ENCODE measurements at places on chromosomes 5 and 9.

GRCh38 chr9:89563571-89564345 lies 41.1 kb upstream of the GADD45G start:
- no peak for DNase-seq

- DNase-seq: no peak
Measured at GRCh38 chr9:77877976-77878375, 153.6 kb downstream of the GNAQ start.

- DNase-seq: no peak
Measured at GRCh38 chr5:150302301-150303069, at the start of gene ARSI. ARSI (minus strand) TSS chr5:150302905; CDS start chr5:150302373, 532 bp downstream.

DNA sequence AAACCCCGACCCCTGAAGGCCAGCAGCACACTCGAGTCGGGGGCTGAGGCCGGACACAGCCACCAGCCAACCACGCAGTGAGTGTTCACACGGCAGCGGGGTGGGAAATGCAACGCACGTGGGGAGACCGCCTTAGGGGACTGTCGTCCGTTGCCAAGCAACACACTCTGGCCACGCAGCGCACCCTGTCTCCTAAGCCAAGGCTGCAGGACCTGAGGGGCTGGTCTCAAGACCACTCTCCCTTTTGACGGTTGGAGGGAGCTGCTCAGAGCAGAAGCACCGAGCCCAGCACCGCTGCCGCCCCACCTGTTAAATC lies 7.5 kb downstream of the BRD9 start:
- no peak for DNase-seq

DNA sequence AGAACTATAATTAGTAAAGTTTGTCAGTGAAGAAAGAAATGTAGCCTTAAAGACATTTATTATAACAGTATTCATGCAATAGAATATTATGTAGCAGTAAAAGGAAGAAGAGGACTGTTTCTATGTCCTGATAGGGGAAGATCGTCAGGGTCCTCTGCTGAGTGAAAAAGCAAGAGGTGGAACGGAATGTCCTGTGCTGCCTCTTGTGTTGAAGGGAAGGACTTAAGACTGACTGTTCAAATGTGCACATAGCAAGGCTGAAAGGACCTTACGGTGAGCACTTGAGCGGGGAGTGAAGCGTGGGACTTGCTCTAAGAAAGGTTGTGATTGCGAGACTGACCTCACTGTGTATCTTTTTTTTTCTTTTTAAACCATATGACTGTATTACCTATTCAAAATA lies 63.2 kb downstream of the SNX24 start:
- DNase-seq: no peak

GRCh38 chr5:133777951-133778350 lies 165.6 kb upstream of the FSTL4 start:
- DNase-seq: no peak

DNA sequence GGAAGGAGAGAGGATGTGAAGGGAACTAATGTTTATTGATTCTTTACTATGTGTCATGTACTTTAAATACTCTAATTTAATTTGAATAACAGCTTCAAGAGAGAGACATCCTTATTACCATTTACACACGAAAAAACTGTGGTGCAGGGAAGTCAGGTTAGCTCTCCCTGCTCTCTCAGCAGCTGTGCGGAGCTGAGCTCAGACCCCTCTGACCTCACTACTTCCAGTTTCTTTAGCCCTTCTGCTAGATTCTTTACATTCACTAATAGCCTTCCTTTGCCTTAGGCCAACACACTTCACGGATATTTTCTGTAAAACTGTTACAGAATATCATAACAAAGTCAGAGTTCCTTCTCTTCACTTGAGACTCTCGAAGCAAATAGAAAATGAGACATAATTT lies 131.3 kb upstream of the ARRDC3 start:
- no peak for DNase-seq

DNA sequence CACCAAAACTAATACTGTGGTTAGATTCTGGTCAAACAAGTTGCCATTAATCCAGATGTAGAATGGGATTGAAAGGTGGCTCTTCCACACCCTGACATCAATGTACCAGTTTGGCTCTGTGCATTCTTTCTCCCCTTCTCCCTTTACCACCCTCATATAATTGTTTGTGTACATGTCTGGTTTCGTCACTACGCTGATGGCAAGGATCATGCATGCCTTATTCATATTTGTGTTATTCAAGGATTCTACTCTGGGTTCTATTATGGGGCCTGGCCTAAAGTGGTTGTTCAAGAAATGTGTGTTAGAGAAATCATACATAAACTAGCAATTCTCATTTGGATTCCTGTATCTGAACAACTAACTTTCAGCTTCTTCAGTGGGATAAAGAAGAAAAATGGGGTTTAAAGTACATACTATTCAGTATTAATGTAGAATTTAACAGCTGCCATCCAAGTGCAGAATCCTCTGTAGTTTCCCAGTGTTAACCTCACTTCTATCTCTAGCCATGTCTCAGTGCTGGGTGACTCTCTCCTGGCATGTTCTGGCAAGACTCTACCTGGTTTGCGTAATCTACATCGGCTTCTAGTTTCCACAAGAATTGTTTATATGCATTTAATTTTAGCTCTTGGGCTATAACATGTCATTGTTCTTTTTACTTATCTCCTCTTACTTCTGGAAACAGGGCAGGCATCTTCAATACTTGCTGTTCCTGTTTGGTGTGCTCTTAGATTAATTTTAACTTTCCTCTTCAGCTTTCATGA lies 27.9 kb upstream of the CDKN2B start:
- DNase-seq: no peak

- no peak for DNase-seq
Measured at GRCh38 chr5:72600391-72600981, 93.3 kb upstream of the ZNF366 start.

GRCh38 chr5:172944741-172945140 lies 14.5 kb upstream of the RPL26L1 start:
- DNase-seq: no peak

- no peak for DNase-seq
Measured at GRCh38 chr5:102596951-102597350, 98.2 kb upstream of the SLCO6A1 start.

GRCh38 chr5:126883564-126884245 lies 106.8 kb downstream of the LMNB1 start:
- no peak for DNase-seq

- no peak for DNase-seq
Measured at GRCh38 chr9:2655411-2655901, 33.9 kb downstream of the VLDLR start.

GRCh38 chr5:142726188-142726731 lies 40.4 kb upstream of the FGF1 start:
- DNase-seq: no peak

GRCh38 chr5:143564417-143564816 lies 160.9 kb upstream of the NR3C1 start:
- no peak for DNase-seq

GRCh38 chr9:15374310-15374709 lies 48.4 kb upstream of the SNAPC3 start:
- DNase-seq: no peak

GRCh38 chr9:92480986-92481633 lies 1.2 kb downstream of the ASPN start:
- DNase-seq: no peak

DNA sequence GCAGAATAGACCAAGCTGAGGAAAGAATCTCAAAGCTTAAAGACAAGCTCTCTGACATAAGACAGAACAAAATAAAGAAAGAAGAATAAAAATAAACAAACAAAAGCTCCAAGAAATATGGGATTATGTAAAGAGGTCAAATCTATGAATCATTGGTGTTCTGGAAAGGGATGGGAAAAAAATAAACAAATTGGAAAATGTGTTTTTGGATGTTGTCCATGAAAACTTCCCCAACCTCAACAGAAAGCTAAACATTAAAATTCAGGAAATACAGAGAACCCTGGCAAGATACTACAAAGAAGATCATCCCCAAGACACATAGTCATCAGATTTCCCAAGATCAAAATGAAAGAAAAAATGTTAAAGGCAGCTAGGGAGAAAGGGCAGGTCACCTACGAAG lies 662.0 kb upstream of the CDH18 start:
- no peak for DNase-seq

- DNase-seq: no peak
Measured at GRCh38 chr5:2687746-2688145, 63.7 kb downstream of the IRX2 start.

- no peak for DNase-seq
Measured at GRCh38 chr9:88418715-88419540, 30.7 kb downstream of the SPIN1 start.

GRCh38 chr5:53092242-53092641 lies 17.3 kb downstream of the MOCS2 start:
- DNase-seq: no peak

DNA sequence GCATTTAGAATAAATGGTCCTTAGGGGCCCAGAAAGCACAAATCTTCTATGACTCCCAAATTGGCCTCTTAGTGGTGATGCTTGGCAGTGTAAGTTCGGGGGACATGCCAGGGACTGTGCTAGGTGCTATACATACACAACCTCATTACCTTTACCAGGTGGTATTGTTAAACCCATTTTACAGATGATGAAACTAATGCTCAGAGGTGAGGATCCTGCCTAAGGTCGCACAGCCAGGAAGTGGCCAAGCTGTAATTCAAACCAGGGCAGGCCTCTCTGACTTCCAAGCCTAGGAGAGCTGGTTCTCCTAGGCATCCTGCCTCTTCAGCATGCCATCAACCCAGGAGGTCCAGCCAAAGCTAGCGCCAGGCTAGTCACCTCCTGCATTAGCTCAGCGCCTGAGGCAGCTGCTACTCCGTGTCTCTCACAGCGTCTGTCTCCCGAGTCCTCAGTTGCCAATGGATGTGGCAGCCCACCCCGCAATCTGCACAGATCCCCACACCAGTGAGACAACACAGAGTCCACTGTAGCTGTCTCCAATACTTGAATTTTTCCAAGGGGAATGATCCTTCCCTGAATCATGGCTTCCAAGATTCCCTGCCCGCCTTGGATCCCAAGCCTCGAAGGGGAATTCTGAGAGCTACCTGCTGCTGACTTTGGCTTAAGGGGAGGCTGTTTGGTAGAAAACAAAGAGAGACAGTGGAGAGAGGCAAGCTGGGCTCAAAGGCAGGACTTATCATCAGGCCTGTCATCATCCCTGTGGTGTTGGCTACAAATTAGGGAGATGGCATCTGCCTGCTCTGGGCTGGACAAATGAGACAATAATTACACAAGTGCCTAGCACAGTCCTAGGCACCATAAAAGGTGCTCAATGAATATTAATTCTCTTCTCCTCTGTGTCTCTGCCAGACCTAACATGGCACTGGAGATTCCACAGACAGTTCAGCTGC lies 52.6 kb downstream of the CRB2 start:
- DNase-seq: no peak

DNA sequence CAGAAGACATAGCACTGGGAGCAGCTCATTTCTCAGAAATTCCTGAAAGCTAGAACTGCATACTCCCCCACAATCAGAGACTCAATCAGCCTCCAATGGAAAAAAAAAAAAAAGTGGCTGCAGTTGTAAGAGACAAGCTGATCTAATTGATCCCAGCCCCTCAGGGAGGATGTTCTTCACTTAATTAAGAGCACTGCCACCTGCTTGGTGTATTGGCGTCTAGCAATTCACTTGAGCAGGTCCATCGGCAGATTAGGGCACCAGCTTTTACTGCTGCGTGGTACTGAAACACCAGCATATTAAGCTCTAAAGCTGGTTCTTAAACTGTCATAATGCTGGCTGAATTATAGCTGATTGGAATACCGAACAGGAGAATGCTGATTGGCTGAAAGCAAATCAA lies 1890.1 kb upstream of the WWC1 start:
- no peak for DNase-seq

DNA sequence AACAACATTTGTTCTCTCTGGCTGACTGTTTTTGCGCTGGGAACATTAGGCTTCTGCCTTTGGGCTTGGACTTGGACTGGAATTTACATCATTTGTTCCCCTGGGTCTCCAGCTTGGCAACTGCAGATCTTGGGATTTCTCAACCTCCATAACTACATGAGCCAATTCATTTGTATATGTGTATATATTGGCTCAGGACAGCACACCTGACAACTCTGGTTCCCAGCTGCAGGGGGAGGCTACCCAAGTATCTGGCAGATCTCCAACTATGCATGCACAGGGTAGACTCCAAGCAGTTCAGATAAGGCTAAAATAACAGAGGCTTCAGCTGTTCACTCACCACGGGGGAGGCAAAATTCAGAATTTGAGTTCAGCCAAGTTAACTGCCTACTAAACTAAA lies 31.6 kb upstream of the F2RL1 start:
- DNase-seq: no peak

- no peak for DNase-seq
Measured at GRCh38 chr9:128166169-128166568, 6.1 kb downstream of the BBLN start.

DNA sequence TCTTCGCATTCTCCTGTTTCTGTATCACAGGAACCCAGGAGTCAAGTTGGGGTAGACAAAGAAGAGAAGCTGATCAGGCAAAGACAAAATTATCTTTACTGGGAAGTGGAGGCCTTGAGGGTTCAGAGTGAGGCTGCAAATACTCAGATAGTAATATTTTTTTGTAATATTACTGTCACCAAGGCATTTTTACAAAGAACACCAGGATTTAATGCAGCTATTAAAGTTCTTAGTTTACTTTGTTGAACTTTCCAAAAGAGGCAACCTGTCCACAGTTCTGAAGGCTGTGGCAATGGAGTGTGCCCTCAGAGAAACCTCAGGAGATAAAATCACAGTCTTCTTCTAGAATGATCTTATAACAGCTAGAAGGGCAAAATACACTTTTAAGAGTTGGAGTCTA lies 74.9 kb downstream of the PGM5 start:
- no peak for DNase-seq

GRCh38 chr5:74233091-74233490 lies 407.4 kb downstream of the ENC1 start:
- DNase-seq: no peak

DNA sequence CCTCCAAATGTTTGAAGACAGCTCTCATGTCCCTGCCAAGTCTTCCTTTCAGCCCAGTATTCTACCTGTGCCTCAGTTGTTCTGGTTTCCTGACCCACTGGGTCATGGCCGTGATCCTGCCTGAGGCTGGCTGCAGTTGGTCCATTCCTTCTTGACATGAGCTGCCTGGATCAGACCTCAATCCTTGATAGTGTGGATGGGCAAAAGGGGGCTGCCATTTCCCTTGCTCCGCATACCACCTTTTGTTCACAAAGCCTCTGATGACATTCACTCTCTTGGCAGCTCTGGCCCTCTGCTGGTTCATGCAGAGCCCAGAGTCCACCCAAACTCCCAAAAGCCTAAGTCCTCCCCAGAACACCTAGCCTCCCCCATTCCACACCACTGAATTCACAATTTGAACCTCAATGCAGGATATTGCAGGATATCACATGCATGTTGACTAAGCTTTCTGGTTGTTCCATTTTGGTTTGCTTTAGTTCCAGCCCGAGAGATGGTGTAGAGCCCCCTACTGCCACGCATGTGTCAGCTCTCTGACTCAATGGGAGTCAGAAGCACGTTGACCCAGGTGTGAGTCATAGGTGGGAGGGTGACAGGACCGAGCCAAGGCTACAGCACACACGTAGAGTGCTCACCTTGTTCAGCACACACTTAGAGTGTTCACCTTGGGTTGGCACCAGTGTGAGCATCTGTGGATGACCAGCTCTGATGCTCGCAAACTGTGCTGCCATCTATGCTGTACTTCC lies 137.2 kb downstream of the MTX3 start:
- DNase-seq: no peak
